Left renal pelvis (tissue), 4 donors: ENCODE measurements at places on chromosomes 12 and 14.
A peak's percentile ranks its signal among the peaks of the same experiment; 100 is the strongest.

- DNase-seq: no peak
These were observed 196.4 kb downstream of the TMTC3 start for GRCh38 chr12:88338486-88338885.

DNA sequence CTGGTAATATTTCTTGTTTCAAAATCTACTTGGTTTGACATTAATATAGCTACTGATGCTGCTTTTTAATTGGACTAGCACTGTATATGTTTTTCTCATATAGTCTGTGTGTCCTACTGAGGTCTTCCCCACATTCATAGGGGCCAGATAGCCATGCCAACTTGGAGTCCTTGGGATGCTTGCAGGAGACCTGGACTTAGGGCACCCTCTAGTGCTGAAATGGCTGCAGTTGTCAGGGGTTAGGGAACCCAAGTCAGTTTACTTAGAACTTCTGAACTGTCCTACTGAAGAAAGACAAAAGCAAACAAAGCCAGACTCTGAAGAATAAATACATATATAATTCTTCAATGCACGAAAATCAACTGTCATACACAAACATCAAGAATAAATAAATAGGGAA, 279.9 kb upstream of the SYT1 start:
- no peak for DNase-seq

- DNase-seq: peak; percentile 14
These were observed 49.6 kb downstream of the GRIP1 start for GRCh38 chr12:66629138-66629870.

DNA sequence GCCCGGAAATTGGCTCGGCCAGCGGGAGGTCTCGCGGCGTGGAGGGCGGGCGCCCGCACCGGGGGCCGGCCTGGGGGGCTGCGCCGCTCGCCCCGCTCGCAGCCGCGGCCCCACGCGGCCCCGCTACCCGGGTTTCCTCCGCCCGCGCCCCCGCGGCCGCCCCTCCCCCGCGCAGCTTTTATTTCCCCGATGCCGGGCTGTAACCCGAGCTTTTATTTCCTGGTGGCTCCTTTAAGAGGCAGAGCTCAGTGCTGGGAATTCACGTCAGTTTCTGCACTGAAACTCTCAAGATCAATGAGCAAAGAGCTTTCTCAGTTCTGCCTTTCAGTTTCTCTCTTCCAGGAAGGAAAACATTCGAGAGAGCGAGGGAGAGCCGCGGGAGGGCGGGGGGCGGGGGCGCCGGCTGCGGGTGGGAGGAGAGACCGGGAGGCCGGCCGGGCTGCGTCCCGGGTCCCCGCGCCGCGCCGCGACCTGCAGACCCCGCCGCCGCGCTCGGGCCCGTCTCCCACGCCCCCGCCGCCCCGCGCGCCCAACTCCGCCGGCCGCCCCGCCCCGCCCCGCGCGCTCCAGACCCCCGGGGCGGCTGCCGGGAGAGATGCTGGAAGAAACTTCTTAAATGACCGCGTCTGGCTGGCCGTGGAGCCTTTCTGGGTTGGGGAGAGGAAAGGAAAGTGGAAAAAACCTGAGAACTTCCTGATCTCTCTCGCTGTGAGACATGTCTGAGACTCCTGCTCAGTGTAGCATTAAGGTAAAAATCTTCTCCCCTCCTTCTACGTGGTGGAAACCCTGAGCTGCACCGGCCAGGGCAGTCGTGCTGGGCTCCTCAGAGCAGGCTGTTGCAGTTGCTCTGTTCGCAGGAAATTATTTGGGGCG, at the start of gene ETV6:
ETV6 (plus strand) TSS at position 262 of the 873 bp plus-strand sequence; CDS start at position 716, 454 bp downstream.
- peak; percentile 82 for DNase-seq

- no peak for DNase-seq
These were observed 190.2 kb upstream of the BTG1 start for GRCh38 chr12:92335831-92336230.

GRCh38 chr14:74652541-74652940, 40.5 kb upstream of the LTBP2 start:
- DNase-seq: no peak

- no peak for DNase-seq
These were observed 11.7 kb upstream of the BATF start for GRCh38 chr14:75510547-75510946.

GRCh38 chr14:54834727-54835126, 67.9 kb downstream of the GCH1 start:
- DNase-seq: no peak

- no peak for DNase-seq
These were observed 10.5 kb downstream of the PMEL start for GRCh38 chr12:55955344-55955743.

- DNase-seq: no peak
These were observed 32.8 kb downstream of the KIF26A start for GRCh38 chr14:104171029-104171697.

DNA sequence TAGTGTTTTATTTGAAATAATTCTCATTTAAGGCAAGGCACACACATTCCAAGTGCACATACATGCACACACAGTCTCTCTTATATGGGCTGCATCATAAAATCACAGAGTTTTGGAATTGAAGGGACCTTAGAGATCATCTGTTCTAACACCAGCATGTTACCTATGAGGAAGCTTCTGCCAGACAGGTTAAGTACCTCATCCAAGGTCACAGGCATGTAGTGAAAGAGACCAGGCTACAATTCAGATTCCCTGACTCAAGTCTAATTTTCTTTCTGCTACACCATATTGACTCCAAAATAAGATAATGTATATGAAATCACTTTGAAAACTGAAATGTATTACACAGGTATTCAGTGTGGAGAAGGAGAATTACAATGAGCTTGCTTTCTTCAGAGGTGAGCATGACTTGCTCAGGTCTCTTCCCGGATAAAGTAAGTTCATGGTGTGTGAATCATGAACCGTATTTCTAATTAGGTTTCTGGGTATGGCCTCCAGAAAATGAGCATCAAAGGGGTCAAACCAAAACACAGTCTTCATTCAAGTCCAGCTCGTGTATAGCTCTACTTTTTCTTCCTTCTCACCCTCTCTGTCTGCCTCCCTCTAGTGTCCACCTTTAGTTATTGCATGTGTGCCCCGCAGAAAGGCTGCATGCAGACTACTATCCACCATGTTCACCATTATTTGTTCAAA, 411.9 kb downstream of the FUT8 start:
- peak; percentile 26 for DNase-seq

- no peak for DNase-seq
These were observed 1.7 kb downstream of the IRAK3 start for GRCh38 chr12:66190519-66191370.

DNA sequence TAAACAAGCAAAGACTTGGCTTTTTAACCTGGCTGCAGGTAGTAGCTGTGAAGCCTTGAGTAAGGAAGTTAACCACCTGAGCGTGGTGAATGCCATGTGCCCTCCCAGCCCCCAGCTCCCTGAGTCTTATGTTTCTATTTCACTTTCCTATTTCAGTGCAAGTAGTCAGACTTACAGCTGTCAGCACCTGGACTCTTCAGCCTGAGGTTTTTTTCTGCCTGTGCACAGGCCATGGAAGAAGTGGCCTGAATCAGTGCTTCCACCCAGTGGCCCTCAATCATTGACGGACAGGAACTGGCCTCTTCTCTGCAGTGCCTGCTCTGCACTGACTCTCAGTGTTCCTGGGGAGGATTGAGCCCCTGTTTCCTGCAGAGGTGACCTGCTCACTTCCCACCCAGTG, 796.4 kb downstream of the MED13L start:
- DNase-seq: no peak

- DNase-seq: no peak
These were observed 217.2 kb upstream of the BMP4 start for GRCh38 chr14:54173802-54174201.

DNA sequence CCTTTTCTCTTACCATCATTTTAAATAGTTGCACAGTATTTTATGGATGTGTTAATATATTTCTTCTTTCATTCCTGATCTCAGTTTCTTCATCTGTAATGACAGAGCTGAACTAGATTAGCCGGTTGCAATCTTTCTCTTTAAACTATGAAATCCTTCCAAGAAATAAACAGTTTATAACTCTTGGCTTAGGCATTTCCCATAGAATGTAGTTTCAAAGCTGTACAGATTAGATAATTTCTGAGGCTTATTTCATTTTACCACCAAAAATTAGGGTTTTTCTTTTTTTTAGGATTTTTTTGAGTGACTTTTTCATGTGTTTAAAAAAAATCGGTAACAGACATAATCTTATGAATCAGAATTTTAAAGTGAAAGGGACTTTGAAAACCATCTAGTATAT, 144.0 kb downstream of the RAD51B start:
- DNase-seq: no peak

- DNase-seq: no peak
These were observed 5.9 kb upstream of the PPFIBP1 start for GRCh38 chr12:27517961-27518665.

GRCh38 chr12:19121449-19122018, 8.0 kb upstream of the PLEKHA5 start:
- no peak for DNase-seq

GRCh38 chr14:61528591-61529021, 166.7 kb upstream of the HIF1A start:
- no peak for DNase-seq
